ENCODE measurements at places on chromosomes 2 and 18.

DNA sequence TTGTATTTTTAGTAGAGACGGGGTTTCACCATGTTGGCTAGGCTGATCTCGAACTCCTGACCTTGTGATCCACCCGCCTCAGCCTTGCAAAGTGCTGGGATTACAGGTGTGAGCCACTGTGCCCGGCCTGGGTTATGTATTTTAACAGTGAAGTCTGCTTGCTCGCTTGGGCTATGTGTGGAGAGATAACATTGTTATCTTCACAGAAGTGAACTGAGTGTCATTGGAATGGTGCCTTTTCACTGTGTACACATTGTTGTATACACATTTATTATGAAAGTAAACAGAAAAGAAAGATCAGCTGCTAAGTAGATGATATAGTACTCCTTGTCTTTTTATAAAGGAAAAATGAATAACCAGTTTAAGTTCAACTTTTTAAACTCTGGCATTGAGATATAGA, 30.4 kb downstream of the RNF138 start:
- no peak for DNase-seq

DNA sequence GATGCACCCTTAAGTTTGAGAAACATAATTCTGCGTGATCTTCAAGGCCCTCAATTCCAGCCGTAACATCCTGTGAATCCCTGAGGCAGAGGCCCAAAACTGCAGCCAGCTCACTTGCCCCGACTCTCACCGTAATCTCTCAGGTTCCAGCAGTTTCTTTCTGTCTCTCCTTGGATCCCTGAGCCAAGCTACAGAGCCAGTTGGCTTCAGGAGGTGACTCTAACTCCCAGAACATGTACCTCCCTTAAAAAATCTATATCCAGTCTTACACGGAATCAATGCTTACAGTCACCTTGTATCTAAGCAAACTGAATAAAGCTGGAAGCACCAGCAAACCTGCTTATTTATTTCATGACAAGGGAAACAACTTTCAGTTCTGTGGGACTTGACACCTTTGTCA, 300.4 kb downstream of the SETBP1 start:
- no peak for DNase-seq

GRCh38 chr2:141027221-141027620, 1103.6 kb downstream of the LRP1B start:
- DNase-seq, result no peak

- DNase-seq, result no peak
Measured at GRCh38 chr2:182824056-182824766, 42.2 kb downstream of the FRZB start.

DNA sequence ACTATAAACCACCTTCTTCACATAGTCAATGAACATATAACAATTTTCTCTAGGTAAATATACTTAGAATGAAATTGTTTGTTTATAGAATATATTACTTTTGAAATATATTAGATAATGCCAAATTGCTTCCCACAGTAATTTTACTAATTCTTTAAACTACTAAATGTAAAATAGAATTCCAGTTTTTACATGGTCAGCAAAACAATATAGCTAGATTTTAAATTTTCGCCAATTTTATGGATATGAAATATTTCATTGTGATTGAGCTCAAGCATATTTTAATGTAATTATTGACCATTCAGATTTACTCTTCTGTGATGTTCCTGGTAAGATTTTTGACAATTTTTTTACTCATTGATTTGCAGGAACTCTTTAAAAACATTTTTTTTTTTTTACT, 444.6 kb downstream of the PARD3B start:
- no peak for DNase-seq

DNA sequence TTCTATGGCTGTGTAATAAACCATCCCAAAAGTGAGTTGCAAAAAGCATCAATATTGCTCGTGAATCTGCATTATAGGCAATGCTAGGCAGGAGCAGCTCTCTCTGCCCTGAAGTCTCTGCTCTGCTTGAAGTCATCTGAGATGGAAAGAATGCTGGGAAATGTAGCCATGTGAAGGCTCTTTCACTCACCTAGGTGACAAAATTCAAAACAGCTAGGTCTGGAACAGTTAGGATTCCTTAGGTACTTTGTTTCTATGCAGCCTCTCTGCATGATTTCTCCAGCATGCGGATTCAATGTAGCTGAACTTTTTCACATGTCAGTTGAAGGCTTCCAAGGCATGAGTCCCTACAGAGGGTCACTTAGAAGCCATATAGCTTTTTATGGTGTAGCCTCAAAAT, 1383.7 kb downstream of the LRP1B start:
- DNase-seq, result no peak

DNA sequence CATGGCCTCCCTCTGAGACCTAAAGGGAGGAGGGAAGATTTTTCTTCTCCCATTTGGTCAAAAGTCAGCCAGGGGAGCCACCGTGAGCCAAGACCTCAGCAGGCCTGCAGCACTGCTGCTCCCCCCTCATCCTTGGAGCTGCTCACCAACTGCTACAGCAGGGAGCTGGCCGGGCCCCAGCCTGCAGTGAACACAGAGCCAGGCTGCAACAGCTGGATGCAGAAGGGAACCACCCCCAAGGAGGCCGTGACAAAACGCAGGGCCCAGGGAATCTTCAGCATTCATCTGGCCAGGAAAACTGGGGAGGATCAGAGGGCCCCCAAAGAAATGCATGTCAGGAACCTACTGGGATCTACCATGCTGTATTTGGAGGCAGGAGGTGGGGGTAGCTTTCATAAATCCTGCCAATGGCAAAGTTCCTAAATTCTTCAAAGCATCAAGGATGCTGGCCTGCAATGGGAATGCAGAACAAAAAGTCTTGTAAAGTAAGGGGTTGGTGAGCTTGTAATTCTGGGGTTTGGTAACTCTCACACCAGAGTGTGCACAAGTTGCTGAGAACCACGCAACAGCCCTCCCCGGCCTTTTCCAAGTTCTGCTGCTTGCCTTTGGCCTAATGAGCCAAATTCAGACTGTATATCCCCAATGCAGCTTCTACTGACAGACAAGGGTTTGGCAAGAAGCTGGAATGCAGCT, 61.0 kb downstream of the CACNB4 start:
- no peak for DNase-seq

- no peak for DNase-seq
Measured at GRCh38 chr2:202494300-202495229, 118.4 kb downstream of the BMPR2 start.

DNA sequence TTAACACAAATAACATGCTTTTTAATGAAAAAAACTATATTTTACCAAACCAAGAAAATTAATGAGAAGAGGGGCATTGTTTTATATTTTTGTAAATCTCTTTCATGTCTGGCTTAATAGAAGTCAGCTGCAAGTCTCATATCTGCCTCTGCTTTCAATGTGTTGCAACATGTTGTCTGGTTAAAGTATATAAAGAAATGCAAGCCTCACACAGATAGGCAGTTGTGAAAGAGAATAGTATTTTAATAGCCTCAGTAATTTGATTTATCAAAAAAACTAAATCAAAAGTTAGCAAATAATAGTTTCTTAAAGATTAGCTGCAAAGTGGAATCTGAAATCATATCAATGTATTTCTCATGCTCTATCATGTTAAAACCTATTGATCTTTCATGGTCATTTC, 52.9 kb upstream of the NCOA1 start:
- DNase-seq, result no peak

DNA sequence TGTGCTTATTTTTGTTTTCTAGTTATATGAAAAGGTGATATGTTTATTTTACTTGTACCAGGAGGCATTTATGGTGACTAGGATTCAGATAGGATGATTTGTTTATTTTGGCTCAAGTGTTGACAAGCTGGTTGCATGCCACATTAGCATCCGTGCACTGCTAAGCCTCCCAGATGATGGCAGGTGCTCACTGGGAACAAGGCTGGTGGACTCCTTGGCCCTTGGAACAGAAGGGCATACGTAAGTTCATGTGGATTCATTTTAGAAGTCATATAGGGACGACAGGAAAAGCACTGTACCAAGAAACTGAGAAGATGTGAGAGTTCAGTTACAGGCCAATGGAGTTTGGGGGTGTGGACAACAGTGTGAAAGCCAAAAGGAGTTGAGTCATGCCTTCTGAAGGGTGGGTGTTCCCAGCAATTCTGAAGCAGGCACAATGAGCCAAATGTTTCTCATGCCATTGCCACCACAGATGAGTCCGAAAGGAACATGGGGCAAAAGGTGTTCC, 166.2 kb downstream of the PHLPP1 start:
- DNase-seq, result no peak

DNA sequence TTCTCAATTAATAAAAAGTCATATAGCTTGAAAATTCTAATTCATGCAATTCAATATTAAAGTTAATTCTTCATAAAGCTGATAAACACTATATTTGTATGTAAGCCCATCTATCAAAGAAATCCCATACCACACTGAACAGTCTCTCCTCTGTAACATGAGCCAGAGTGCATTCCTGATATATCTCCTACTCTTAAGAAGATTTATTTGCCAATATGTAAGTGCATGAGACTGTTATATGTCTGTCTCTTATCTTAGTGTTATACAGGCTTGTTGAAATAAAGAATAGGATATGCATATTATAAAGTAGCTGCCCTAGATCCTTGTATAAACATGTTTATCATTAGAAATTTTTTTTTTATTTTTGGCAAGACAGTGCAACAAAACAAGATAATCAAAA, 40.4 kb upstream of the TTC32 start:
- DNase-seq, result no peak

DNA sequence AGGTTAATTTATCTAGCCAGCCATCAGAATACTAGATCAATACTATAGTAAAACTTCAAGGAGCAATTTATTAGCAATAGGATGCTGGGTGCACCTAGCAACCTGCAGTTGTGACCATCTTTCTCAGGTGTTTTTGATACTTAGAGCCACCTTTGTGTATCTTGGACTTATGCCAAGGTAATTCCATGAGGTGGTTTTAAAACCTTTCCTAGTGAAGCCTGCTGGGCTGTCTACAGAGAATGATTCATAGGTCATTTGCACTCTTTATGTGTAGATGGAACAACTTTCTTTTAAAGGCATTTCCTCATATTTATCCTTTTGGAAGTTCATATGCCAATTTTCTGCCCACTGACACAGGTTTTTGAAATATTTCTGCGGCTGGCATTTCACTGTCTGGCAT, 1030.1 kb upstream of the POU3F3 start:
- DNase-seq, result no peak

DNA sequence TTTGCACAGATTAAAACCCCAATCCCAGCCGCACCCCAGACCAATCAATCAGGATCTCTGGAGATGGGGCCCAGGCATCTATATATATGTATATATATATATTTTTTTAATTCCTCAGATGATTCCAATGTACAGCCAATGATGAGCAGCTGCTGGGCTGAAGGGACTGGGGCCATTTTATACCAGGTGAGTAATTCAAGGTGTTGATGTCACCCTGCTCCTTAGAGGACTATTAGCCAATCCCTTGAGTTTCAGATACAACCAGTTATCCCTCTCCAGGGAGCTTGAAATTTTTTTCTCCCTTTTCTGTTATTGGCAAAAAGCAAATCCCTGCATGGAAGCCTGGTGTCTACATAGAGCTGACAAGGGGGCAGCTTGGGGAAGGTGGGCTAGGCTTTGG, 59.8 kb downstream of the MCFD2 start:
- DNase-seq, result no peak

DNA sequence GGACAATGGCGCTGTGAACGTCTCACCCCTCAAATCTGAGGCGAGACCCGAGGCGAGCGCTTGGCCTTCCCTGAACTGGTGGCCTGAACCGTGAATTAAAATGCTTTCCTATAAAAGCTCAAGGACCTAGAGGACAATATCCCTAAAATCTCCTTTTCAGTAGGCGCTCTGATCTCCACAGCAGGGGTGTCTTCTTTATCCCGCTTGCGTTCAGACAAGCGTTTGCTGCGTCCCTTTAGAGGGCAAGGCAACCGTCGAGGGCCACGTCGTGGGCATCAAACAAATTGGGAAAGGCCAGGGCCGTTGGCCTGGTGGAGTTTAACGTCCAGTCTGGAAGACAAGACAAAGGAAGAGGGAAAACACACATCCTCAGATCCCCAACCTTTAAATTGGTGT, 1.3 kb upstream of the RAX start:
- no peak for DNase-seq

- DNase-seq, result no peak
Measured at GRCh38 chr2:237132799-237133198, 47.1 kb downstream of the COPS8 start.

All from activated CD4-positive, alpha-beta T cell treated with anti-CD3 and anti-CD28 coated beads for 1 hour (primary cell).